GM12878 (cell line): ENCODE measurements at places on chromosomes 6 and 20. TPM values are rescaled to one million over a fixed set of nuclear protein-coding genes. Genes with fewer than 3 reads are reported as not detected.

Gene RRAGD
- total RNA-seq = 15.6 and 16.5 TPM in 2 replicates

Gene IL17A
- total RNA-seq = not detected in 2 replicates

Gene TFAP2D
- total RNA-seq = not detected in 2 replicates

Gene LHFPL5
- total RNA-seq = not detected in 2 replicates

Gene ENTPD6
- total RNA-seq = 40.1 and 45.4 TPM in 2 replicates

Gene NUP153
- total RNA-seq = 71.6 and 74.4 TPM in 2 replicates

Gene LTB
- total RNA-seq = 46.8 and 50.9 TPM in 2 replicates

GRCh38 chr6:17341891-17342290 is 51.5 kb upstream of the CAP2 start:
- no peak for DNase-seq

GRCh38 chr6:34958734-34959133 is 69.7 kb downstream of the ANKS1A start:
- no peak for DNase-seq

GRCh38 chr6:56694002-56694401 is 51.3 kb upstream of the DST start:
- no peak for DNase-seq

GRCh38 chr6:15839969-15840541 is 177.2 kb upstream of the DTNBP1 start:
- no peak for DNase-seq

GRCh38 chr6:3297006-3297405 is 38.3 kb downstream of the PSMG4 start:
- DNase-seq = no peak

GRCh38 chr6:28053584-28053983 is 26.8 kb upstream of the ZNF165 start:
- DNase-seq = no peak

DNA sequence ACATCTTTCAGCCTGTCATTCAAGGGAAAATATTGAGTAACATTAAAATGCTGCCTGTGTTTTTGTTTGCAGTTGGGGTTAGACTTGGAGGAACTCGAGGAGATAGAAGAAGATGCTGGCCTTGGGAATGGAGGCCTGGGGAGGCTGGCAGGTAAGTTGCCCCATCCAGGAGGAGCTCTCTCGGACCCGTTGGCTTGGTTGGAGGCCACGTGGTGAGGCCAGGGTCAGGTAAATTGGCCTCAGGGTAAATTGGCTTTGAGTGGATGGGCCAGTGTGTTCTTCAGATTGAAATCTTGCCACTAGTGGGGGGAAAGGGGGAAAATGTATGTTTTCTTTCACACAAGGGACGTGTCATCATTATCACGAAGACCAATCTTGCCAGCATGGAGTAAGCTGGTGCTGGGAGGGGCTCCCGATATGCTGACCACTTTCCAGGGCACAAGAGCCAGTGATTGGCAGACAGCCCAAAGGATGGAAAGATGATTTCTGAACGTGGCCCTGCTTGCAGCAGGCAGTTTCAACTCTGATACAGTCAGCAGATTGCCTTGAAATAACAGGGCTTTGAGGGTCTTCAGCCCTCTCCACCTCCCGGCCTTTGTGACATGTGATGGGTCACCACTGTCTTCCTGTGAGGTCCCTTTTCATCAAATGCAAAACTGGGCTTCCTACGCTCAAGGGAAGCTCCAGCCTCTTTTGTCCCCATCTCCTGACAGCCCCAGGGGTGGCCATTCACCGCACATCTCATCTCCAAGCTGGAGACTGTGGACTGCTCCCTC is 21.4 kb downstream of the PYGB start:
- no peak for DNase-seq

DNA sequence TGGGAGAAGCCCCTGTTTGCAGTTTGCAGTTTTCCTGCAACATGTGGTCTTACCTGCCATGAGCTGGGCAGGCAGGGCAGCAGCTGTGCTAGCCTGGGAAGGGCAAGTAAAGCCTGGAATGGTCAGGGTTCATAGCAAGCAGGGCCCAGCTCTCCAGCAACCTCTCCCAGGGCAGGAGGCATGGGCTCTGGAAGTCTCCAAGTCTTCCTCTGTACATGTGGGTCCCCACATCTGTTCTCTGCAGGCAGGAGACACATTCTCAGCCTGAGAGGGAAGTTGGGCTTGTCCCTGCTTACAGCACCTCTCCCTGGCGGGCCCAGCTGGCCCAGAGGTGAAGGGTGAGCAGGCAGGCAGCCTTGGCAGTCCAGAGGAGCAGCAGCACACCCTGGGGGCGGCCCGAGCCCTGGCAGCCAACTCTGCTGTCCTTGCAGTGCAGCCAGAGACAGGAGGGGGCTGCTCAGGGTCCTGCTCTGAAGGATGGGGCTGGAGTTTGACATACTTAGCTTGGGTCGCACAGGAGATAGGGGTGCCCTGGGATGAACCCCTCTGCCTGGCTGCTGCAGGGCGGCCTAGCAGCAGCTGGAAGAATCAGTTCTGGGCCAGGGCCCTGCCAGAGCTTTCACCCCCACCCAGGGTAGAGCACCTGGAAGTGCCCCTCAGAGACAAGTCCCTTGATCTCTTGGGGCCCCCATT is 176.0 kb downstream of the MRPL14 start:
- no peak for DNase-seq

- no peak for DNase-seq
Observed at GRCh38 chr6:141610741-141611140, 522.0 kb upstream of the GJE1 start.

DNA sequence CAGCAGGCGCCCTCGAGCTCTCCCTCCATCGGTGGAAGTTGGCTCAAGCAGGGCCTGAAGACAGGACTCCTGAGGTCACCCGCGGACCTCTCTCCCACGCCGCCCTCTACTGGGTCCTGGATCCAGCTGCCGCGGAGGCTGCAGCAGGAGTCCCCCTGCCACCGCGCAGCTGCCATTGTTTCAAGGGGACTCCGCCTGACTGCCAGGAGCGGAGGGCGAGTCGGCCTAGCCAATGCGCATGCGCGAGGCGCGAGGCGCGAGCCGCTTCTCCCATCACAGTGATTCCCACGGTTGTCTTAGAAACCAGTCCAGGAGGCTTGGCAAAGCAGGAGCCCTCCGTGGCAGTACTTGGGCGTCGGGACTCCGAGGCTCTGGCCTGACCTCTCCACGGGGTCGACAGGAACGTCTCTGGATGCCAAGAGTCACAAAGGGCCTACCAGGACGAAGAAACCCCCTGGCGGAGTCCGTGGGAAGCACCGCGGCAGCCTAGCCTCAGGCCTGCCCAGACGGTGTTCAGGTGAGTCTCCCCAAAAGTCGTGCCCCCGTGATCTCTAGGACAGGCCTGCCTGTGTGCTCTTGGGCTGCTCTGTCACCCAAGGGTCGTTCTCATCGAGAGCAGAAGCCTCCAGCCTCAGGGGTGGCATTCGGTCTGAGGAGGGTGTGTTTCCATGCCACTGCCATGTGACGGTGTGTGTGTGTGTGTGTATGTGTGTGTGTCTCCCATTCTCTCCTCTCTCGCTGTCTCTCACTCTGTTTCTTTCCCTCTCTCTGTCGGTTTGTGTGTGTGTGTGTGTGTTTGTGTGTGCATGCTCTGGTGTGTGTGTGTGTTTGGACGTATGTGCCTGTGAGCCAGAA is 290.6 kb upstream of the ZNF337 start:
- no peak for DNase-seq

- no peak for DNase-seq
Observed at GRCh38 chr6:117829594-117830319, 77.3 kb upstream of the SLC35F1 start.

DNA sequence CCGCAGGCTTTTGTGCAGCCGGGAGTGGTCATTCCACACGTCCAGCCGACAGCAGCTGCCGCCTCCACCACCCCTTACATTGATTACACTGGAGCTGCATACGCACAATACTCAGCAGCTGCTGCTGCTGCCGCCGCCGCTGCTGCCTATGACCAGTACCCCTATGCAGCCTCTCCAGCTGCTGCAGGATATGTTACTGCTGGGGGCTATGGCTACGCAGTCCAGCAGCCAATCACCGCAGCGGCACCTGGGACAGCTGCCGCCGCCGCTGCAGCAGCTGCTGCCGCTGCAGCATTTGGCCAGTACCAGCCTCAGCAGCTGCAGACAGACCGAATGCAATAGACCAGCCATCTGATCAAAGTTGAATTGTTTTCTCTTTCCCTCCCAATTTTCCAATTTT is 10.6 kb downstream of the RBM24 start:
- DNase-seq = no peak

DNA sequence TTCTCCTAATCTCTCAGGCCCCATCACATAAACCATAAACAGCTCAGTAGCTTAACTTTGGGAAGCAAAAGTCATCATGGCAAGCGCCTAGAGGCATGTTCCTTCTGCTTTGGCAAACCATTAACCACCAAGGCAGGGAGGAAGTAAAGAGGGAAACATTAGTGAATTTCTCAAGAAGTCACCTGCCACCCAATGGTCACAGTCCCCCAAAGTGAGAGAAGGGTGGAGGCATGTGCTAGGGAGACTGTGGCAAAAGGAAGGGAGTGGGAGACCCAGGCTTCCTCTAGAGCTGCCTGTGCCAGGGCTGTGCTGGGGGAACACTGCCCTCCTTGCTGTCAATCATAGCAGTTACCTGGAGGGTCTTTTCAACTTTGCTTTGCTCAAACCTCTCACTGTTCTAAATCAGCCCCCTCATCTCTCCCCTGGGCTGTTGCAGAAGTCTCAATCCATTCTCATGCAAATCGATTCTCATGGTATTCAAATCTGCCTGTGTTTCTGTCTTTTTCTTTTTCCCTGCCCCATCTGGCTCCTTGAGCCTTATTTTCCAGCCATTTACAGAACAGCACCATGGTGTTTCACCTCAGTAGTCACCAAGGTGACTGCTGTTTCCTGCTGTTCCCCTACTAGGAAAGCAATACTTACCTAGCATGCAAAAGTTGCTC is 1.8 kb upstream of the RNF24 start:
- DNase-seq = no peak

GRCh38 chr20:23691675-23692074 is 2.8 kb upstream of the CST4 start:
- no peak for DNase-seq

DNA sequence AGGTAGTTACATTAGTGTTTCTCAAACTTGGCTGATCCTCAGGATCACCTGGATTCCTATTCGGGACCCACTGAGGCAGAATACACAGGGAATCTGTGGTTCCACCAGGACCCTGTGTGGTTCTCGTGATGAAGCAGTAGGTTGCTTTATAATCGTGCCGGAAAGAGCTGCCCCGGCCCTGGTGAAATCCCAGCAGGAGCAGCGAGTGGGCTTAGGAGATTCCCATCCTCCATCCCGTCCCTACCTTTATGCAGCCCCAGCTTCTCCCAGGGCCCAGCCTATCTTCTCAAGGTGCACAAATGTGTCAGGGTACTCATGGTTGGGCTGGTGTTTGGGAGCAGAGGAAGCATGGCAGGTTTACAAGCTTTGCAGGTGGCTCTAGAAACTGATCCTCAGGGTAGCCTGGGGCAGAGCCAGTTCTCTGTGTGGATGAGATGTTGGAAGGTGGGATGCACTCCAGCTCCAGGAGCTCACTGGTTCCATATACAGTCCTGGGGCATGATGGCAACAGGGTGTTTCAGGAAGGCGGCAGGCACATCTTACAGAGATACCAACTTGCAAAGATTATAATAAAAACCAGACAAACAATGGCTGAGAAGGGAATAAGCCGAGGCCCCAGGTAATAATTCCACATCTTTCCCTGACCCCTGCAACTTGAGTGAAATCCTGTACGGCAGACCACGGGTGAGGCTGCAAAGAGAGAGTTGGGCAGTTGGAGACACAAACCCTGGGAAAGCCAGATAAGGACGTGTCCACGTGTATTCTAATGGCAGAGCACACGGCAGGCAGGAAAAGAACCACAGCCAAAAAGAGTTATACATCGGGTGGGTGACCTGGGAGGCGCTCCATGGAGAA is 5.9 kb downstream of the SLC22A1 start:
- no peak for DNase-seq

DNA sequence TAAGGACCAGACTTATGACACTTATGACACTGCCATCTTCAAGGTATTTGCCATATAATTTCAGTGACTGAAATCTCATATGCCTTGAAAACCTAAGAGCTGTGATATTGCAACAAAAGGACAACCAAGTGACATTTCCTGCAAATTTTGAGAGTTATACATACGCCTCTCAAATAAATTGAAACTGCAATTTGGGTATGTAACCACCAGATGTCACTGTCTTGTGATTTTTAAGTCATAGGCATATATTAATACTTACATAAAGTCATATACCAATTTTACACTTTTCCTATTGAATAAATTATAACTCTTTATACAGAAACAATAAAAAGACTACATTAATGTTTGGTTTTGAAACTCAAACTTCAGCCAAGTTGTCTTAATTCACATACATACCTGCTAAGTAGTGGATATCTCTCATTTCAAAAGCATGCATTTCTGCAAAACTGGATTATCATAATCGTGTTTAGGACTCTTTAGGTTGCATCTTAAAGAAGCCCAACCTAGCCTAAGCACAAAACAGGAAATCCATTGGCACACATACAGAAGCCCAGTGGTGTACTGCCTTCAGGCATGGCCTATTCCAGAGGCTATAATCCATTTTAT is 180.2 kb downstream of the PACRG start:
- DNase-seq = no peak

DNA sequence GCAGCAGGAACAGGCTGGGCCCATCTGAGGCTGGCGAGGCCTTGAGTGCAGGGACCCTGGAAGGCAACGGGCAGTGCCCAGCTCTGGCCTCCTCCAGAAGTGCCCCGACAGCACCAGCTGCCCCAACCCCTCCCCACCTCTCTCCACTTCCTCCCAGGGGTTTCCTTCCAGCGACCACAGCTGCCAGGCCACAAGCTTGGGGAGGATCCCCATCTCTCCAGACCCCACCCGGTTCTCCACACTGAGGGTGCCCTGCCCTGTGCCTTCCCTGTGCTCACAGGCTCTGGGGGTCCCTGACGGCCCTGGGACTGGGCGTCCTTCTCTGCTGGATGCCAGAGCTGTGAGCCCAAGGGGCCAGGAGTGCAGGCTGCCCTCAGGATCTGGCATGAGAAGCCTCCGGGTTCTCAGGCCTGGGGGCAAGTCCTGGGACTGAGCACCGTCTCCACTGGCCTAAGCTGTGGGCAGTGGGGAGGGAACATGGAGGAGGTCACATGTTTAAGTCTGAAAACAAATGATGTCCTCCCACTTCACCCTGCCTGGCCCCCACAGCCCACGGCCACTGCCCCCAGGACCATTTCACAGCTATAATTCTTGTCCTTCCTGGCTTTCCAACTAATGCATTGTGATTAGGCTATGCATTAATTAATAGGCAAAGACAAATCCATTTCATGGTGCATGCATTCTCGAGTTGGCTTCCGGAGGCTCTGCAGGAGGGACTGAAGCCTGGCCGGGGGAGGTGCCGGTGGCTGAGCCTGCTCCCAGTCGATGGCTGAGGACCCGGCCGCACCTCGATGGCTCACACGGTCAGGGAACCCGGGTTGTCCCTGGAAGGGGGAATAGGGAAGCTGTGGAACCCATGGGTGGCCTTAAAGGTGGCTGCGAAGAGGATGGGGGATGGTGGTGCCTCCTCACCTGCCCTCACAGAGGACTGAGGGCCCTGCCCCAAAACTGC is 24.4 kb downstream of the BHLHE23 start:
- DNase-seq = no peak

- DNase-seq = no peak
Observed at GRCh38 chr6:113524826-113525225, 332.3 kb upstream of the MARCKS start.

GRCh38 chr20:64036346-64037198 is 590 bp downstream of the C20orf204 start:
- DNase-seq = no peak
